Left ventricle myocardium superior (tissue), 1 donor: ENCODE measurements at places on chromosomes 5 and 9. TPM values are rescaled to one million over a fixed set of nuclear protein-coding genes. Genes with fewer than 3 reads are reported as not detected.

The GMCL2 gene
- not detected for total RNA-seq

GRCh38 chr5:179438011-179438441 lies 92.8 kb upstream of the ADAMTS2 start:
- no peak for DNase-seq

DNA sequence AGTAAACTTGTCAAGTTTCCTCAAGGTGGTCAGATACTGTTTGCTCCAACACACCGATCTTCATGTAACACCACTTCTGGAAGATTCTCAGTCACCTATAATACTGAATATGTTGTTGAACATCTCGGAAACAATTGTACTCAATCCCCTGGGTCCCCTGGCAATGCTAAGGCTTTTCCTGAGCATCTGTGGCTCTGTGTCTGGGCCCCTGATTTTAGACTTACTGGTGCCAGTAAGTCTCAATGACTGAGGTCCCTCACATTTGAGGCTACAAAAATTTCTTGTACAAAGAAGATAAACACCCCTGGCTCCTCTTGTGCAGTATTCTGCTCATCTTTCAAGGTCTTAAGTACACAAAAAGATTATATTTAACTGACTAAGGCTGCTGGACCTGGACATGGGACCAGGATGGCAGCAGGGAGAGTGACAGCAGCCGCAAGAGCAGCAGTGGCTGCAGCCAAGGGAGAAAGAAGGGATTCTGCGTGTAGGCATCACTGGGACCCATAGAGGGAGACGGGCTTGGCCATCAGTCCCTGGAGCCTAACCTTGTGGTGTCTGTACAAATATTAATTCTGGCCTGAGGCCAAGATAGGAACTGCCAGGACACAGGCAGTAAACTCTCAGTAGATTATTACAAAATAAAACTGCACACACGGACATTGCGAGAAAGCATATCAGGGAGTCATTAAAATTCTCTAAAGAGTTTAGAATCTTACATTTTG lies 49.0 kb upstream of the TNPO1 start:
- DNase-seq, result no peak

GRCh38 chr5:133474851-133475590 lies 137.3 kb downstream of the FSTL4 start:
- DNase-seq, result no peak

DNA sequence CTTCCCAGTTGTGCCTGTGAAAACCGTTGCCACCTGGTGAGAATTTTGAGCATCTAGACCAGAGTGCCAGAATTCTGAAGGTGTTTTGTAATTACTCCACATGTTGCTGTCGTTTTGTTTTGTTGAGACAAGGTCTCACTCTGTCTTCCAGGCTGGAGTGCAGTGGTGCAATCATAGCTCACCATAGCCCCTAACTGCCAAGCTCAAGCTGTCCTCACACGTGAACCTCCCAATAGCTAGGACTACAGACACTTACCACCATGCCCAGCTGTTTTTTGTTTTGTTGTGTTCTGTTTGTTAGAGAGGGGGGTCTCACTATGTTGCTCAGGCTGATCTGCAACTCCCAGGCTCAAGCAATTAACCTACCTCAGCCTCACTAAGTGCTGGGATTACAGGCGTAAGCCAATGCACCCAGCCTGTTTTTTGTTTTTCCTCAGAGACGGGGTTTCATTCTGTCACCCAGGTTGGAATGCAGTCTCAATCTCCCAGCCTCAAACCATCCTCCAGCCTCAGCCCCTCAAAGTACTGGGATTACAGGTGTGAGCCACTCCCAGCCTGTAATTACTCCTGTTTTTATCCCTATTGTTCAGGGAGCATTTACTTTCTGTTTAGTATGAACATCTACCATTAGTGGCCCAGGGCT lies 121.1 kb upstream of the DMRT1 start:
- no peak for DNase-seq

DNA sequence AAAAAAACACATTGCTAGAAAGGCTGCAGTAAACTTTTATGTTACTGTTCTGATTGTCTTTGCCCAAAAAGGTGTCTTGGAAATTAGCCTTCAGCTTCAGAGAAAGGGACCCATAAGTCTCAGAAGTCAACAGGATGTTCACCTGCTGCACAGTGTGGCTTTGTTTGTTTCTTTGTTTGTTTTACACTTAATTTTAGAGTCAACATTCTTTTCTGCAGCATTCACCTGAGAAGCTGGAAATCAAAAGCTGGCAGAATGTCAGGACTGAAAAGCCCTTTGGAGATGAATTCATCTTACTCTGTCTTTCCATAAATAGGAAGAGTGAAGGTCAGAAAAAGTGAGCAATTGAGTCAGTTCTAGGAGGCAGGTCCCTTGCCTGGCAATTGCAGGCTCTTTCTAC lies 170.0 kb downstream of the PAPPA start:
- DNase-seq, result no peak

DNA sequence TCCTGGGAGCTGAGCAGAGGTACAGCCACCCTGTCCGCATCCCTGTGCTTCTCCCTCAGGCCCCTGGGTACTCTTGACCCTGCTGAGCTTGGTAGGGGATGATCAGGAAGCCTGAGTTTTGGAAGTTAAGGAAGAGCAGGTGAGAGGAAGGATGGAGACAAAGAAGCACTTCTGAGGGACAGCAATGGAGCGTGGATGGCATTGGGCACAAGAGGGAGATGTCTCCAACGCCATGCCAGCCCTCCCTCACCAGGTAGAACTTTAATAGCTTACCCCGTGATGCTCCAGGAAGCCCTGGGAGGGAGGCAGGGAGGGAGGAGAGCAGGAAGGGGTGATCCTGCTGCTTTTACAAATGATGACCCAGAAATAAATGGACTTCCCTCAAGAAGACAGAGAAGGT lies 29.9 kb upstream of the SMU1 start:
- no peak for DNase-seq
